Hematopoietic multipotent progenitor cell (in vitro differentiated cells): ENCODE measurements at places on chromosomes 5 and 9.

DNA sequence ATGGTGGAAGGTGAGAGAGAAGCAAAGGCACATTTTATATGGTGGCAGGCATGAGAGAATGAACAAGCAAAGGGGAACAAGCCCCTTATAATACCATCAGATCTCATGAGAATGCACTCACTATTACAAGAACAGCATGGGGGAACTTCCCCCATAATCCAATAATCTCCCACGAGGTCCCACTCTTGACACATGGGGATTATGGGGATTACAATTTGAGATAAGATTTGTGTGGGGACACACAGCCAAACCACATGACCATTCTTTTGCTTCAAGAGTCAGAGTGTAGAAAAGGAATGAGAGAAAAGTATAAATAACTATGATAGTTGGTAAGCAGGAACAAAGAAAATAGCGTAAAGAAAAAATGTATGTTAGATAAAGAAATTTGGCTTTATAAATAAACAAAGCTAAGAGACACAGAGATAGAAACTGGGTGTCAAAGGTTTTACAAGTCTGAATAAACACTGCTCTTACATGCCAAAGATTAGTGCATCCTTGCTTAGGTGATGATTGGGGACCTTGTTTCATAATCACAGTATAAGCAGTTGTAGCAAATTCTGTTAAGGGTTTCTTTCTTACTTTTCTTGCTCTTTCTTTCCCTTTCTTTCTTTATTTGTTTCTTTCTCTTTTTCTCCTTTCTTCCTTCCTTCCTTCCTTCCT lies 91.9 kb upstream of the PAPPA start:
- DNase-seq, result no peak

DNA sequence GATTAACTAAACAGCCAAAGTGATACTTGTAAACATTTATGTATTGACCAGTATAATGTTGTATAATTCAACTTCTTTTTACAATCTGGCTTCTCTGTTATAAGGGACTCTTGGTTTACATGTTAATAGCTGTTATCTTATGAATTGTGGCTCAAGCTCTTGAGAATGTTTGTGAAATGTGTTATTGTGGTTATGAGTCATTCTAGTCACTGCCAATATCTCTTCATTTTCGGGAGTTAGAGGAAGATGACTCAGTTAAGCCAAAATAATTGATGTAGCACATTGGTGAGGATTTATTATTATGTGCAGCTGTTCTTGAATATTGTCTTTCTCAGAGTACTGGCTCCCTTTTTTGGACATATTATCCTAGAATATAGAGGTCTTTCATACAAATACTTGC lies 655.2 kb upstream of the RIOK2 start:
- no peak for DNase-seq

DNA sequence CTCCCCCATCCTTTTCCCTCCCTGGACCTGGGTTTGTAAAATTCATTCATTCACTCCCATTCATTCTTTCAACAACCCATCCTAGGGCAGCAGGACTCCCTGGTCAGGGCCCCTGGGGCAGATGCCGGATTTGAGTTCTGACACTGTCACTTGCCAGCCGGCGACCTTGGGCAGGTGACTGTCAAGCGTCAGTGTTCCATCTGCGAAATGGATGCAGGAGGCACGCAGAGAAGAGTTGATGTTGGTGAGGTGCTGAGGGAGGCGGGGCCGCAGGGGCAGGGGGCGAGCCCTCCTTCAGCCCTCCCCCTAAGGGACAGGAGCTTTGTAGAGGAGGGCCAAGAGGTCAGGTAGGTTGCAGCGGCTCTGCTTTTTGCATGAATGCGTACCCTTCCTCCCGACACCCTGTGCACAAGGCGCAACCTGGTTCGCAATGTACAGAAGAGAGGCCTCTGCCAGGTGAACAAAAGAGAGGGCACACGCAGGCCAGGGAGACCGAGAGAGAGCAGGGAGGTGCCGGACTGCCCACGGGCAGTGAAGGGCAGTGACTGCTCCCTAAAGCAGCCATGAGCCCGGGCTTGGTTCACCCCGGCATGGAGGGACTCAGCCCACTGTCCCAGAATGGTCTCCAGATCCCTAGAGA lies 128.1 kb downstream of the BARX1 start:
- DNase-seq, result no peak

DNA sequence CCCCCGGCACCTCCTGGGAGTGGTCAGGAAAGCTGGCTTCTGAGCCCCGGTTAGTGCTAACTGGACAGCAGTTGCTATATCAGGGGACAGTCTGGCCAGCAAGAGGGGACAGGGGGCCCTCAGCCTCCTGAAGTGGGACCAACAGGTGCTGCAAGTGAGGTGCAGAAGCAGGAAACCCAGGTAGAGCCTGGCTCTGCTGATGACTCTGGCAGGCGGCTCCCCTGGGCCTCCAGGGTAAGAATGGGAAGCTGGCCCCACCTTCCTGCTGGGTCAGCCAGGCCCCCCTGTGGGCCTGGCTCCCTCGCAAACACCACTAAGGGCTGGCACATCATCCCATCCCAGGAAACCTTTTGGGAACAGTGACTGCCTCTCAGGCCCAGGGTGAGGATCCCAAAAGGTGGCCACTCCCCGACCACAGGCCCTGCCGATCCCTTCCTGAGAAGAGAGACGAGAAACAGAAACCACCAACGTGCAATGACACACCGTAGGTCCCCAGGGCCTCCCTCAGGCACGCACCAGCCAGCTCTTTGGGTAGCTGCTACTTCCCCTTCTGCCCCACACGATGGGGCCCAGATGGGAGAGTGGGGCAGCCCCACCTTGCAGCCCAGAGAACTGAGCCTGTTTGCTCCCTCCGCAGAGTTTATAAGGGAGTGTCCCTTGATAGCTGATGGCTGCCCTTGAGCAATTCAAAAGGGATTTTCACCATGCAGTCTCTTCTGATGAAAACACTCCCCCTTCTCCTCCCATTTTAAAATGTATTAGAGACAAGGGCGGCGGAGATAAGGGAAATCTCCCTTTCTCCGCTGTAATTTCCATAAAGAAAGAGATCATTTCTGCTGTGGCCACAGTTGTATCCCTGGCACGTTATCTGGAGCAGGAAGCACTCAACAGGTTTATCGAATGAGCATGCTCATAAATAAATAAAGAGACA lies 76.8 kb downstream of the STK10 start:
- peak; percentile 95 for DNase-seq
